Stimulated activated CD4-positive, alpha-beta T cell treated with anti-CD3 and anti-CD28 coated beads, Interleukin-1b, Interleukin-23, amount 100 ng/mL, for 1 hour (primary cell): ENCODE measurements at places on chromosomes 4 and X.

- no peak for DNase-seq
Observed at GRCh38 chrX:5176766-5177165, 1051.9 kb downstream of the NLGN4X start.

DNA sequence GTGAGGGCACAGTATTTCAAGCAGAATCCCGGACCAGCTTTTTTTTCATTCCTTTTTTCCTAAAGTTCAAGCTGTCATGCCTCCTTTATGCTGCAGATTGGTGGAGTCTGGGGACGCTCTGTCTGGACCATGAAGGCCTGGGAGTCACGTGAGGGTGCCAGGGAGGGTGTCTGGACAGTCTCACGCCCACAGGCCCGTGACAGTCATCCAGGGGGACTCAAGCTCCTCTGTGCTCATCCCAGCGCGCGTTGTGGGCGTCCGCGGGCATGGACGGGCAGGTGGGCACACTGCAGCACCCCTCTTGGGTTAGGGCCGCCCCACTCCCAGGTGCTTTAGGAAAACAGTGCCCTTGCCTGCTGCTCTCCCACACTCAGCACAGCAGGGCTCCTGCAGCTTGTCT is 4.8 kb downstream of the CPZ start:
- DNase-seq = no peak

DNA sequence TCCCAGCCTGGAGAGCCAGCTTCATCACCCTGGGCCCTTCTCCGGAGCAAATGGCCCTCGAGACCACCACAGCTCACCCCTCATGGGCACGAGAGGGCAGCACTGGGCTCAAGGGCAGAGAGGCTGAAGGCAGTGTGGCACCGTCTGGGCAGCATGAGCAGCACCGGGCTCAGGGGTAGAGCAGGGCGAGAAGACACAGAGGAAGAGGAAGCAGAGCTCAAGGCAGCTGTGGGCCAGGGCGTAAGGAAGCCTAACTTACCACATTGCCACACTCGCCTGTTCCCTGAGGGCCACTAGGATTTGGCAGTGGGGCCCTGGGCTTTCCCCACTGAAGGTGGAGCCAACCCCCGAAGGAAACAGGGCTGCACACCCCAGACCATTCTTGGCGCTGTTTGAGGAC is 15.5 kb downstream of the ZNF185 start:
- DNase-seq = no peak

DNA sequence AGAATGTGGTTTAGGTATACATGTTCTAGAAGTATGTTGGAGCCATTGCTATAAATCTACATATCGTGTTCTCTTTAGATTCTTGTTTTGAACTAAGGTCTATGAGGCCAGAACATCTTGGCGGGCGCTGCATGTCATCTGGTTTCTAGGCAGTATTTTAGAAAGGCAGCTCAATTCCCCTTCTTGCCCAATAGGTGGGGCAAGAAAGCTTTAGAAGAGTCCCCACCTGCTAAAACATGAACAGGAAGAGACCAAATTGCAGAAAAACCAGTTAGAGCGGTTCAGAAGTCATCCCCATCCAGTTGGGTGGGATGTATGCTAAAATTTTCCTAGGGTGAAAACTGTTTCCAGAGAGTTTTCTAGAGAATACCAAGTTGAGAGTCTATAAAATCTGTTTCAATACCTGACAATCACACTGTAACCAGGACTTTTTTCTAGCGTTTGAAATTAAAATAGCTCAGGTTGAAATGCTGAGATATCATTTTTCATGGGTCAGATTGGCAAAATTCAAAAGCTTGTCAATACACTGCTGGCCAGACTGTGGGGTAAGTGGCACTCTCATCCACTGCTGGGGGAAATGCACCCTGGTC is 17.5 kb upstream of the SH3KBP1 start:
- no peak for DNase-seq

GRCh38 chr4:180141734-180142133 is 2101.5 kb upstream of the TENM3 start:
- DNase-seq = no peak

DNA sequence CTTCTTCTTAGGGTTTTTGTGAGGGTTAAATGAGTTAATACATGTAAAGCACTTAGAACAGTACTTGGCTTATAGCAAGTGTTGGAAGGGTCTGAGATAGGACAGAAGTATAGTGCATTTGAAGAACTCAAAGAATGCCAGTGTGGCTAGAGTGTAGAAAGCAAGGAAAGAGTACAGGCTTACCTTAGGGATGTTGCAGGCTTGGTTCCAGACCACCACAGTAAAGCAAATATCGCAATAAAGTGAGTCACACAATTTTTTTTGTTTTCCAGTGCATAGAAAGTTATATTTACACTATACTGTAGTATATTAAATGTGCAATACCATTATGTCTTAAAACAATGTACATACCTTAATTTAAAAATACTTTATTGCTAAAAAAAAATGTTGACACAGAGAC is 41.3 kb downstream of the KIF4A start:
- DNase-seq = no peak

- DNase-seq = no peak
Observed at GRCh38 chrX:156001667-156002021, 4.1 kb downstream of the IL9R start.

DNA sequence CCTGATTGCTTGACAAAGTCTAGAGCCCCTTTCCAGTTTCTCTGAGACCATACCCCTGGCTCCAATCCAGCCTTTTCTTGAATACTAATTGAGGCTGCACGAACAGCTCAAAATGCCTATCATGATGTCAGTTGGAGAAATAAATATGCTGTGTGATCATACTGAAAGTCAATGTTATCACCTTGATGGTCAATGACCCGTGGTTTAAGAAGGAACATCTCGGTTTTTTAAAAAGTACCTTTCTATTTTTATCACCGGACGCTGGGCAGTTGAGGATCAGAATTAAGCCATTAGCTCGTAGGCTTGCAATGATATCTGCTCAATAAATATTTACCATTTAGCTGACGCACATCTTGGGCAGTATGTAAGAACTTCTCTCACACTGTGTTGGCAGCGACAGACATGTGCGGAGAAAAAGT is 852 bp upstream of the WDR44 start:
- no peak for DNase-seq

- no peak for DNase-seq
Observed at GRCh38 chr4:118746251-118746919, 61.2 kb downstream of the METTL14 start.

DNA sequence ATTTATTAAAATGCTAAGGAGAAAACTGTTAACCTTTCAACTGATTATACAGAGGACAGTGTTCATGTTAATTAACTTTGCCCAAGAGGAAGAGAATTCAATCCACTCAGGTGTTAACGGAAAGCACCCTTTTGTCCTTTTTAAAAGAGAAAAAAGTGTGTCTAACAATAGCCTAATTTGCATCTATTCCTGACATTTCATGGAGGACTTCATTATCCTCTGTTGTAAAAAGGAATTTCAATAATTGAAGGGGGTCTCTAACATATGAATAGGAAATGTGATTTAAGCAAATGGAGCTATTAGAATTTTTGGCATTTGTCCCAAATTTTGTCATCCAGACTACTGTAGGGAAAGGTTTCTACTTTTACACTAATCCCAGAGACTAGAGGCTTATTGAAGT is 44.6 kb upstream of the GC start:
- DNase-seq = no peak

- no peak for DNase-seq
Observed at GRCh38 chr4:56703378-56703777, 22.3 kb upstream of the HOPX start.

- DNase-seq = no peak
Observed at GRCh38 chrX:150546711-150547153, 21.7 kb upstream of the MTM1 start.

GRCh38 chr4:148649652-148650331 is 207.6 kb upstream of the NR3C2 start:
- DNase-seq = no peak

DNA sequence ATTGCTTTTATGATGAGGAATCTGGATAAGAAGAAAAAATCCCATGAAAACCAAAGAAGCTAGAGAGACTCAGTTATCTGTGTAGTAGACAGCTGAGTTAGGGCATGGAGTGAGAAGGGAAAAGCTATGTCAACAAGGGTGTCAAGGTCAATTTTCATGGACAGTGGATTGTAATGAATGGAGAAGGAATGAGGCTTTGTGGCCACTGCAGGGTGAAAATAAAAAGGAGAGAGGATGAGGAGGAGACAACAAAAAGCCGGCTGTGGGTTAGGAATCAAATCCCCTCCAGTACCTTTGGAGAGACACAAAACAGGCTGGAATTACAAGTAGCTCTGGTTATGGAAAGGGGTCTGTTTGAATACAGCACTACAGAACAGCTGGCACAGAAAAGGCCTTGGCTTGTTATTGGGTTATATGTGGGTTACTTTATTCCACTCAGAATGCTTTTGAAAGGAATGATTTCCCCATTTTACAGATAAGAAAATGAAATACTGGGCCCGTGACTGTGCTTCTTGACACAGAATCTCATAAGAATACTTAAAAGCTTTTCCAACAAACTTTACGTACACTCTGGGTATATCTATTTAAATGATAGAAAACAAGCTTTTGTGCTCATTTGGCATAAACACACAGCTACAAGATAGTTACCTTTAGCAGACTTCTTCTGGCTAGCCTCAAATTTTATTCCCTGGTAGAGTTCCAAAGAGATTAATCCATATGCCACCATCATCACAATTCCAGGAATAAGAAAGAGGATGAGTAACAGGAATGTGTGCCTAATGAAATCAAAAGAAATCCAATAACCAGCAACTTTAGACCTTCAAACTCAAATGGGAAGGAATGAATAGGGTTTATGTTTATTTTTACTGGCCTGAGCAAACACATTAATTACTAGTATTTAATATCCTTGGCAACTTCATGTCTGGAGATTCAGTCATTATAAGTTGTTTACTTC is 7.5 kb downstream of the CCKAR start:
- DNase-seq = no peak

- DNase-seq = no peak
Observed at GRCh38 chr4:6946497-6946896, 36.9 kb downstream of the TBC1D14 start.

- no peak for DNase-seq
Observed at GRCh38 chr4:76322236-76322635, 15.7 kb downstream of the STBD1 start.

DNA sequence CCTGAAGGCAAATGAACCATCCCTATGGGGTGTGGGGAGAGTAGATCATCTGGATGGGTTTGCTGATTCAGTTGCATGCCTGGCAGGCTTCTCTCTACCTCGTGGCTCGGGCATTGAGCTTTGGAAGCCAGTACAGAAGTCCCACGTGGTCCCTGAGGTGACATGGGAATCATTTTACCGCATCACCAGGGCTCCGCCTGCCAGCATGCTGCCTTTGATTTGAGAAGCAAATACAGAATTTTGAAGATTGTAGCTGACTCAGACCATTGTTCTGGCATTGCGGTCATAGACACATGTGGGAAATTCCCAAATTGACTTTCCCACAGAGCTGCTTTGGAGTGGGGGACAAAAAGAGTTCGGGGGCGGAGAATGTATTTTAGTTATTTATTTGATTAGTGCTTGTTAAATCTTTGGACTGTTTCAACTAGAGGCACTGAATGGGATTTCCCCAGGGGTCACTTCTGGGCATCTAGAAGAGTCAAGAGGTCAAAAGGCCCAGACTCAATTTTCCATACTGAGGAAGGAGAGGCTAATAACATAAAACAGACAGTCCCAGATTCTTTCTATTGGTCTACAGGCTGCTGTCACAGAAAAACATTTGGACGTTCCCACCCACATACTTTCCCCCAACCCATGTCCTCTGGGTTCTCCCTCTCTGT is 79.3 kb downstream of the NHSL2 start:
- DNase-seq = no peak

DNA sequence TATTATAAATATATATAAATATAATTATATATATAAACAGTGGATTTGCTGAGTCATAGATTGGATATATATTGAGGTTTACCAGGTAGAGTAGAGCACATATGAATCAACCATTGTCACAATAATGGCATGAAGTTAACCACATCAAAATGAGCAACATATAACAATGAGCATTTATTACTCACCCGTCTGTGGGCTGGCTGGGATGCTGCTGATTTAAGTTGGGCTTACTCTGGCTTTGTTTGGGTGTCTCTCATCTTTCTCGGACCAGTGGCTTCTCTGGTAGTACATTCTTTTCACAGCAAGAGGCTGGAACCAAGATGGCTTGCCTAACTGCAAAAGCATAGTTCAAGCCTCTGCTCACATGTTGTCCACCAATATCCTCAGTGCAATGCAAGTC is 111.7 kb upstream of the TAPT1 start:
- DNase-seq = no peak

GRCh38 chr4:38090455-38091246 is 130.5 kb downstream of the PTTG2 start:
- no peak for DNase-seq
